ENCODE measurements at places on chromosomes 7 and 10.

GRCh38 chr10:110008518-110009339 is 945 bp downstream of the ADD3 start:
- peak; percentile 51 for DNase-seq

DNA sequence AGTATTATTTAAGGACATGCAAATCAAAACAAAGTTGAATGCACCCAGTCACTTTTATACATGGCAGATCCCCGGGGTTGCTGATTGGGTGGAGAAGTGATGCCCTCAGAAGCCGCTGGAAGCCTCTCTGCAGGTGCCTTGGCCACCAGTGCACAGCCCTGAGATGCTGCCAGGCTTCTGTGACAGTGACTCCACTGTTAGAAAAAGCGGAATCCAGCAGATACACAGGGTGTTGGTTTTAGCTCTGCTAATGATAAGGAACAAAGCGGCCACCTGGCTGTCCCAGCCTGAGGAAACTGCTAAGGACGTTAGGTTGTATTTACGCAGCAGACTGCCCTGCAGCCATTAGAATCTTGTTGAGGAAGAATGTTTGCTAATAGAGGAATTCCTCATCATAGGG is 47.5 kb downstream of the JAKMIP3 start:
- no peak for DNase-seq

- DNase-seq: no peak
Measured at GRCh38 chr10:129832573-129833467, 131.3 kb downstream of the EBF3 start.

DNA sequence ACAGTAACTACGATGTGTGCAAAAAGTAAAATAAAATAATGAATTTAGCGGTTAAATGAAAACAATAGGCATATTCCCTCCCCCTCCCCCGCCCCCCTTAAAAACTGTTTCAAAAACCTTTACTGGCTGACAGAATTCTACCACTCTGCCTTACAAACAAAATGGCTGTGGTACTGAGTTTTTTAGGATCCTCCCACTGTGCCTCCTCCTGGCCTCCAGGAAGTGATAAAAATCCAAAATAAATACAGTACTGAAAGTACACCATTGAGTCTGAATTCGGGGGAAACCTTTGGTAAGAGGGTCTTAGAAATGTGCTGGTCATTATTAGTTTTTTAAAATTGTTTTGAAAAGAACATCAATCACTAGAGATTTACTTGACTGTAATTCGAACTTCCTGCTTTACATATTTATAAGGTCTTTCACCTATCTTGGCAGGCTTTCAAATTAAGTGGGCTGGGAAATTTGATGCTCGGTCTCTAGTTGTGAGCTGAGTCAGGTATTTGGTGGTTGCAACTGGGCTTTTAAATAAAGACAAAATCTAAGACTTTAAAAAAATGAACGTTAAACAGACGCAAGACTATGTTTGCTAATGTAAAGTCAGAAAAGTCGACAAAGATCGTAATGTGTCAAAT is 32.5 kb upstream of the EPC1 start:
- peak; percentile 49 for DNase-seq

GRCh38 chr7:47852330-47853245 is 95.7 kb downstream of the PKD1L1 start:
- DNase-seq: no peak

DNA sequence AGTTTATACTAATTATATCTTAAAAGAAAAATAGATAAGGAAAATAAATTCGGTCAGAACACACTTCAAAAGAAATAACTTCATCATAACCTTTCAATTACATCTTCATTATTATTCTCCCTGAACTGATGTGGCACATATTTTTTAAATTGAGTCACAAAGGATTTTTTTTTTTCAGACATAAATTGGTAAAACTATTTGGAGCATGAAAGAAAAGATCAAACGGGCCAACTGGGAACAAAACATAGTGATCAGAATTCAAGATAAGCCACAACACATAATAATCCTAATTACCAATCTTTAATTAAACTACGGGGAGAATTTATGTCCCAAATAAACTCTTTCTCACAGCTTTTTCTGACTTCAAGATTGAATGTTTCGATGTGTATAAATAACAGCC is 258.2 kb upstream of the MAGI2 start:
- DNase-seq: no peak

GRCh38 chr10:22597138-22597537 is 117.2 kb downstream of the PIP4K2A start:
- DNase-seq: no peak

GRCh38 chr7:39430909-39431641 is 135.1 kb upstream of the YAE1 start:
- no peak for DNase-seq

GRCh38 chr10:88086187-88086960 is 222.9 kb downstream of the PTEN start:
- no peak for DNase-seq

- no peak for DNase-seq
Measured at GRCh38 chr7:27210441-27211083, 10.7 kb upstream of the HOXA13 start.

GRCh38 chr10:24237801-24238395 is 29.0 kb downstream of the KIAA1217 start:
- no peak for DNase-seq

- no peak for DNase-seq
Measured at GRCh38 chr10:78736926-78737630, 331.7 kb upstream of the ZMIZ1 start.

DNA sequence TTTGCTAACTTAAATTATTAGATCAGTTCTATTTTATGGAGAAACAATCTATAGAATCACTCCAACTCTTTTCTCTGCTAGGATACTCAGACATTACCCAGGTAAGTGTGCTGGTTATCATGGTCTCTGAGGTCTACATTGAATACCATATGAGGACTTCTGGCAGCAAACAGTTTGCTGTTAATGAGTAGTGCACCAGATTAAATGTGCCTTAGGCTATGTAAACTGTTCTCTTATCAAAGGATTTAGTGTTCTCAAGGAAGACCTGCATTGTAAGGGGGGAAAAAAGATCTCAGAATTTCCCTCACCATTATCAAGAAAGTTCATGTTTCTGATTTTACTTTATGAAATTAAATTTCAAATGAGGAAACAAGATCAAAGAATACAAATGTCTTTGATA is 107.5 kb downstream of the ITGB8 start:
- no peak for DNase-seq

- no peak for DNase-seq
Measured at GRCh38 chr10:113058523-113059370, 108.7 kb downstream of the TCF7L2 start.

DNA sequence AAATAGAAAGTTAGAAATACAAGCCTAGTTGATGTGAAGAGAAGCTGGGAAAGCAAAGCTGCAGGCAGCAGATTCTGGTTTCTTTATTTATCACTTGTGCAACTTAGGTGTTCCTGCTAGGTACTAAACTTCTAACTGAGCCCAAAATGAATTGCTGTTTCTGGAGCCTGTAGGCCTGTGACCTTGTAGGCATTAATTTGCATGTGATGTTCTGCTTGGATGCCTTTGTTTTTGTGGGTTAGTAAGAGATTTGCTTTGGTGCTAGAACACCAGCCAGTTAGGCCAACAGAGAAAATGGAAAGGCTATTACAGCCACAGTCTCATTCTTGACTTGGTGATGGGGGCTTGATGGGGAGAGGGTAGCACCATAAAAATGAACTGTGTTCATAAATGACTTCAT is 370.7 kb downstream of the PPP1R3A start:
- no peak for DNase-seq

DNA sequence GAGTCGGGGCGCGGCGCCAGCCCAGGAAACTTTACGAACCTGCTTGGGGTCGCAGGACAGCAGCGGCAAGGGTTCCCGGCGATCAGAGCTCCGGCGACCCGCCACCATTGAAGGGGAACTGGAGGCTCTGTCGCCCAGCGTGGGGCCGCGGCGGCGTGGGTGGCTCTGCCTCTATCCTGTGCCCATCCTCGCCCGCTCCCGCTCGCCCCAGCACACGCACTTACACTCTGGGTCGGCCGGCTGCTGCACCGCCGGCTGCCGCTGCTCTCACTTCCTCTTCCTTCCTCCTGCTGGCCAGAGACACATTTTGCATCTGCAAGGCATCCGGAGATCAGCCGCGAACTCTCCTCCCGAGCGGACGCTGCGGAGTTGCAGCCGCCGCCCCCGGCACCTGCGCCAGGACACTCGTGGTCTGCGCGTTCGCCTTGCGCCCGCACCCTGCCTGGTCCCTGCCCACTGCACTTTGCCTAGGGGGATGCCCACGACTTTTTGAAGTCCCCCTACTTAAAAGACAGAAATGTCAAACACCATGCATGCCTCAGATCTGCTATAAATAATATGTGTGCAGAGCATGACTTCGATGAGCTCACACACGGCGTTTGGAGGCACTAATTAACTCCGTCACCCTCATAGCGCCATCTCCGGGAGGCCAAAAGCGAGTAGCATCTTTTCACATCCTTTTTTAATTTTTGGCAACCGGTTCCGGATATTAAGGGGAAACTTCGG is at the start of gene ELMO1:
Gene ELMO1 (minus strand): TSS at position 229 of the 726 bp plus-strand sequence. CDS start 106,174 bp downstream, outside the sequence.
- peak; percentile 68 for DNase-seq

DNA sequence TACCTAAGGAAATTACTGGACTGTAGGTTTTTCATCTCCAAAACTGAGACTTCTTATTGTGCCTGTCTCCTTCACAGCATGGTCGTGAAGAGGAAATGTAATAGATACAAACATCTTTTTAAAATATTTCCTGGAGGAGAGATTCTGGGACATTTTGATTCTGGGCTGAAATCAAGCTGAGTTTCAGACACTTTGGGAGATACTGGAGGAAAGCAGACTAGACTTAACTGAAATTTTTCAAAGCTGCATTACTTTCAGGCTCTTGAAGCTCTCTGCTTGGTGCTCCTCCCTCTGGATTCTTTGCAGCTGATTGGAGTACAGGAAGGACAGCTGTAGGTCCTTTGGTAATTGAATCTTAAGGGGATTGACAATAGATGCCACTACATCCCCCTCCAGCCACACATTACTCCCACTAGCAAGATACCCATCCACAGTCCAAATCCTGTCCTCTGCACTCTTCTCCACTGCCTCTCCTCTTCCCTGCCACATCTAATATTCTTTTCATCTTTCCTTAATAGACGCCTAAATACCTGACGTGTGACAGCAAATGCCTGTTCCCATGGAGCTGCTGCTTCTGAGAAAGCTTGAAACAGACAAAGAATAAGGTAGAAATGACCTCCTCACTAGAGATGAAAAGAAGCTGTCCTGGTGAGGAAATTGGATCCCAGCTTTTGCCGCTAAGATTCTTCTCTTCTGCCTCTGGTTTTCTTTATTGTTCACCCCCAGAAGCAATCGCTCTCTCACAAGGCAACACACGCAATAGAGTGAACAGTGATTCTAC is 111.5 kb upstream of the PHYHIPL start:
- no peak for DNase-seq

DNA sequence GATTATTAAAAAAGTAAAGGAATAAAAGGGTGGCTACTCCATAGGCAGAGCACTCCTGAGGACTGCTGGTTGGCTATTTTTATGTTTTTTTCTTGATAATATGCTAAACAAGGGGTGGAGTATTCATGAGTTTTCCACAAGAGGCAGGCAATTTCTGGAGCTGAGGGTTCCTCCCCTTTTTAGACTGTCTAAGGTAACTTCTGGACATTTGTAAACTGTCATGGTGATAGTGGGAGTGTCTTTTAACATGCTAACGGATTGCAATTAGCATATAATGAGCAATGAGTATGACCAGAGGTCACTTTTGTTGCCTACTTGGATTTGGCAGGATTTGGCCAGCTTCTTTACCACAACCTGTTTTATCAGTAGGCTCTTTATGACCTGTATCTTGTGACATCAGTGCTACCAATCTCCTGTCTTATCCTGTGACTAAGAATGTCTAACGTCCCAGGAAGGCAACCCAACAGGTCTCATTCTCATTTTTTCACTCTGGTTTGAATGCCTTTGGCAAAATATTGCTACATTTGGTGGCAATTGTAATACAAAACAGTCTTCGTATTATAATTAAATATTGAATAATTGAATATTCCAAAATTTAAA is 587.8 kb upstream of the POM121L12 start:
- DNase-seq: no peak

GRCh38 chr10:125822878-125823662 is at the start of the genes BCCIP and UROS:
Gene BCCIP, plus strand, starts transcription at chr10:125823546. Its CDS starts 12 bp downstream, at chr10:125823558.
Gene UROS, minus strand, starts transcription at chr10:125823258. Its CDS starts 6,759 bp downstream, at chr10:125816499.
- peak; percentile 65 for DNase-seq

DNA sequence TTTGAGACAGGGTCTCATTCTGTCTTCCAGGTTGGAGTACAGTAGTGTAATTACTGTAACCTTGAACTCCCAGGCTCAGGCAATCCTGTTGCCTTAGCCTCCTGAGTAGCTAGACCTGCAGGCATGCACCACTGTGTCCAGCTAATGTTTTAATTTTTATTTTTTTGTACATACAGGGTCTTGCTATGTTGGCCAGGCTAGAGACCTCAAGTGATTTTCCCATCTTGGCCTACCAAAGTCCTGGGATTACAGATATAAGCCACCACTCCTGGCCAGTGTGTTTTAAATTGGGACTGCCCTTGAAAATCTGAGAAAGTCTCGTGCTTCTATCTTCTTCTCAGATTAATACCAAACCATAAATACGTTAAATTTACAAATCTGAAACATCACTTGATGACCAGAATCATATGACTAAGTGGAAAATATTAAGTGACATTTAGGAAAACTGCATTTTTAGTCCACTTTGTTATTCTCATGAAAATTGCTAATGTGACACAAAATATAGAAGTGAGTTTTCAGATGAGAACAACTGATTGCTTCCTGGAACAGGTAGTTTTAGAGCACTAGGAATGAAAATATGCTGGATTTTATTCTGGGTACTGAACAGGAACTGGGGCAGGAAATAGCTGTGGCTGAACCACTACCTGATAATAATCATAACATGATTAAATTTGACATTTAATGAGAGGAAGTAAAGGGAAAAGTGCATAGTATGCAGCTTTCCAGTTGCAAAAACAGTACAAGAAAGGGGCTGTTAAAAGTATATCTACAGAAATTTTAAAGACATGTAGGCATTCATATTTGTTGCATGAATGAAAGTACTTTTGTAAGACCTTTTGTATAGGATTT is 4.2 kb downstream of the PHTF2 start:
- DNase-seq: no peak

DNA sequence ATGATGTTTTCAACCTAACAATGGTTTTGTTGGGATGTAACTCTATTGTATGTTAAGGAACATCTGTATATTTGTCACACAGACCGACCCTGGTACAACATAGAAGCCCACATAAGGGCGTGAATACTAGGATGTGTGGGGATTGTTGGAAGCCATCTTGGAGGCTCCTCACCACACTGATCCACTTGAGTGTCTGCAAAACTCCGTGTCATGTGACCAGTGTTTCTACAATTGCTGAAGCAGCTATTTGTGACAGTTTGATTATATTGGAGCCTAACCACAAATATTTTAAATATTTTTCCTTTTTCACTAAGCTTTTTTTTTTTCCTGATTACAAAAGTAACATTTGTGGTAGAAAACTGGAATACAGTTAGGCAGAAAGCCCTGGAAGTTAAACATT is 27.9 kb downstream of the RALA start:
- no peak for DNase-seq
